Effector memory CD8-positive, alpha-beta T cell (primary cell): ENCODE measurements at places on chromosomes 7 and 10.

- no peak overlapping the region for H3K27ac ChIP-seq
- peaks cover 5% of the 10 kb centered on the region for H3K27me3 ChIP-seq
- DNase-seq, result no peak
- H3K4me3 ChIP-seq, result no peak overlapping the region
- H3K4me1 ChIP-seq, result no peaks in the 10 kb centered on the region
Observed at GRCh38 chr7:132066761-132067171, 509.5 kb downstream of the PLXNA4 start.

DNA sequence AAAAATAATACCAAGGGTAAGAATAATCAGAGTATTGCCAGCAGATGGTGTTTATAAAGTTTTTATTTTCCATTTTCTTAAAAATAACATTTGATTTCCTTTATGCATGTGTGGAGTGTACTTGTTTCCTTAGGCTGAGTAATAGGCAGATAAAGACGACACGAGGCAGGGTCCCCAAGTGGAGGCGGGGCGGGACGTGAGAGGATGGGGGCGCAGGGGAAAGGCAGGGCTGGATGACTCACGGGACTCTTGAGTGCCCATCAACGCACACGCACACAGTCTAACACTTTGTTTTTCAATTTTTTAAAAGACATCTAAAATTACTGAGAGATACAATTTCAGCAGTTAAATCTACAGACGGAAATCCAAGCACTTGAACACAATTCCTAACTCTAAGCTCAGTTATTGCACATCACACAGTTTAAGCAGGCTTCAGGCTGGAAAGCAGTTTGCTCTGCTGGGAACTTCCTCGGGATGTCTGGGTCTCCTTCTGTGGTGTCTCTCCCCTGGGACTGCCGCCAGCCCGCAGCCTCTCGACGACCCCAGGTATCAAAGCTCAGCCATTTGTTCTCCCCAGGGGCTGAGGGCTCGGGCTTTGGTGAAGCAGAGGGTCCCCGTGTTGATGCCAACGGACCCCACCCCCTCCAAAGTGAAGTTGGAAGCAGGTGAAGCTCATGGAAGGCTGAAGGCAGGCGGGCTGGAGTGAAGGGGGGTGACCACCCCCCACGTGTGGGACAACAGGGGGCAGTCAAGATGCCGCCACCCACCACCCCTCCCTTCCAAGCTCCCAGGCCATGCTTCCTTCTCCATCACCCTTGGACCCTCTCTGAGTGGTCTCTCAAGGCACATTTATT is 29.1 kb downstream of the SPOCK2 start:
- no peaks in the 10 kb centered on the region for H3K27me3 ChIP-seq
- DNase-seq, result no peak
- peaks cover 44% of the 10 kb centered on the region for H3K4me1 ChIP-seq
- H3K27ac ChIP-seq, result peak overlapping the region; percentile 81

- peaks cover 18% of the 10 kb centered on the region for H3K4me1 ChIP-seq
- peak overlapping the region; percentile 39 for H3K4me3 ChIP-seq
- peaks cover 28% of the 10 kb centered on the region for H3K36me3 ChIP-seq
Observed at GRCh38 chr7:6435486-6436384, 12.0 kb downstream of the DAGLB start.

DNA sequence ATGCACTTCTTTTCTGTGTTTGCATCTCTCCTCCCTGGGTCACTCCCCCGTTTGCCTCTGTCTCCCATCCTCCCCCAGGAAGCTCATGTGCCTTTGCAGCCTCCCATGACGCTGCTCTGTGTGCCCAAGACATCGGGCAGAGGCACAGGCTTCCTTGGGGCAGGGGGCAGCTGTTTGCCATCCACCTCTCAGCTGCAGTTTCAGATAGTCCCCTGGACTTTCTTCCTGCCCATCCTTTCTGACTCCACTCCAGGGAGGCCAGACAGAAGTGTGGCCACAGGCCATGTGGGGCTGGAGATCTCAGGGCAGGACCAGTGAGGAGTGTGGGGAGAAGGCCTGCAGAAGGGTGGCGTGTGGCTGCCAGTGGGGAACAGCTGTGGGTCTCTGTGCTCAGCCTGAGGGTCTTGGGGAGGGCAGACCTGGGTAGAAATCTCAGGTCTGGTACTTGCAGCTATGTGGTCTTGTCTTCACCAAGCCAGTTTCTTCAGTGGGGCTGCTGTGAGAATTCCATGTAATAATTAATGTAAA is 10.6 kb upstream of the SAMD8 start:
- H3K4me3 ChIP-seq, result no peak overlapping the region
- peaks cover 6% of the 10 kb centered on the region for H3K36me3 ChIP-seq
- H3K27ac ChIP-seq, result no peak overlapping the region
- no peaks in the 10 kb centered on the region for H3K27me3 ChIP-seq
- no peak for DNase-seq
- no peaks in the 10 kb centered on the region for H3K4me1 ChIP-seq

- no peaks in the 10 kb centered on the region for H3K4me1 ChIP-seq
- H3K4me3 ChIP-seq, result no peak overlapping the region
- no peak overlapping the region for H3K27ac ChIP-seq
- no peak for DNase-seq
- peaks cover 8% of the 10 kb centered on the region for H3K27me3 ChIP-seq
Observed at GRCh38 chr7:28629216-28629842, 217.0 kb downstream of the CREB5 start.

- peaks cover 6% of the 10 kb centered on the region for H3K4me1 ChIP-seq
- H3K27me3 ChIP-seq, result no peaks in the 10 kb centered on the region
- no peak overlapping the region for H3K27ac ChIP-seq
- H3K4me3 ChIP-seq, result no peak overlapping the region
- no peak for DNase-seq
Observed at GRCh38 chr7:2192831-2193534, 39.8 kb downstream of the MAD1L1 start.

DNA sequence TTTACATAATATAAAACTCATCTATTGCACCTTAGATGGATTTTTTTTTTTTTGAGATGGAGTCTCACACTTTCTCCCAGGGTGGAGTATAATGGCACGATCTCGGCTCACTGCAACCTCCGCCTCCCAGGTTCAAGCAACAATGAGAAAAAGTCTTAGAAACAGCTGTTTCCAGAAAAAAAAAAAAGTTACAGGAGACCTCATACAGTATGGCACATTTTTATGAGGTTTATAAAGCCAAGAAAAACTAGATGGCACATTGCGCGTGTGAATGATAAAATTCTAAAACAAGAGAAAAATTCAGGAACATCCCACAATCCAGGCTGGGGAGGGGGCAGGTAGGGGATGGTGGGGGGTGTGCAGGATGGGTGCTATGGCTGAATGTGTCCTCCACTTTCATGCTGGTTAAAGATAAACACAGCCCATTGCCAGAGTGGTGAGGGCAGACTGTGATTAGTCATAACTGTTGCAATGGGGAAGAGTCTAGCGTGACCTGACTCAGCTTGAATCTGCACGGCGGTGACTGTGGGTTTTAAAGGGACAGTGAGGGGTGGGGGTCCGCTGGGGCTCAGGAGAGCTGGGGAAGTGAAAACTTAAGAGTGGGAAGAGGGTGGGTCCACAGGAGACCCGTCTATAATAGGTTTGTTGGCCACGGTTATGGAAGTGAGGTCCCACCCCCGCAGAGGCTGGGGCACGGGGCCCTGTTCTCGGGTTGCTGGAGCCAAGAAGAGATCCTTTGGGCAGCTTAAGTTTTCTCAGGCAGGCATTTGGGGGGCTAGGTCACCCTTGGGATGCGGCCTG is 11.9 kb upstream of the LRRC27 start:
- H3K36me3 ChIP-seq, result no peaks in the 10 kb centered on the region
- H3K4me1 ChIP-seq, result no peaks in the 10 kb centered on the region
- H3K27ac ChIP-seq, result no peak overlapping the region

- no peaks in the 10 kb centered on the region for H3K36me3 ChIP-seq
- no peaks in the 10 kb centered on the region for H3K4me1 ChIP-seq
- no peak for DNase-seq
- H3K4me3 ChIP-seq, result no peak overlapping the region
- H3K27me3 ChIP-seq, result peaks cover 38% of the 10 kb centered on the region
Observed at GRCh38 chr10:123906296-123906695, 14.7 kb upstream of the CPXM2 start.

DNA sequence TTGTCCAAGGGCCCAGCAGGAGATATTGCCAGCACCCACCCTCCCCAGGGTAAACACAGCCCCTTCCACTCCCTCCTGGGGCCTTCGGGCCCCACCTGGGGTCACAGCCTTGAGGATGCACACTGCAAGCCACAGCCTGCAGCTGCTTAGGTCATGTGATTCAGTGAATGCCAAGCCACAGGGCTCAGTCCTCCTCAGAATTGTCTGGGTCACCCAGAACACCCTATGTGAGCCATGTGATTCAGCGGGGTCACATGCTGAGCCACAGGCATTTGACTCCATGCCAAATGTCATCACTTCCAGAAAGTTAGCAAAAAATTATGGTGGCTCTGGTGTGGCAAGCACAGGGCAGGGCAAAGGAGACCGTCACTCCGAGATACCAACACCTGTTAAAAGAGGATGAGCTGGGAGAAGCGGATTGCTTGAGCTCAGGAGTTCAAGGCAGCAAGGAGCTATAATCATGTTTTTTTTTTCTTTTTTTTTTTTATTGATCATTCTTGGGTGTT is 17.2 kb upstream of the PSAP start:
- H3K36me3 ChIP-seq, result no peaks in the 10 kb centered on the region
- no peaks in the 10 kb centered on the region for H3K4me1 ChIP-seq
- DNase-seq, result no peak
- H3K27me3 ChIP-seq, result no peaks in the 10 kb centered on the region
- H3K4me3 ChIP-seq, result no peak overlapping the region

DNA sequence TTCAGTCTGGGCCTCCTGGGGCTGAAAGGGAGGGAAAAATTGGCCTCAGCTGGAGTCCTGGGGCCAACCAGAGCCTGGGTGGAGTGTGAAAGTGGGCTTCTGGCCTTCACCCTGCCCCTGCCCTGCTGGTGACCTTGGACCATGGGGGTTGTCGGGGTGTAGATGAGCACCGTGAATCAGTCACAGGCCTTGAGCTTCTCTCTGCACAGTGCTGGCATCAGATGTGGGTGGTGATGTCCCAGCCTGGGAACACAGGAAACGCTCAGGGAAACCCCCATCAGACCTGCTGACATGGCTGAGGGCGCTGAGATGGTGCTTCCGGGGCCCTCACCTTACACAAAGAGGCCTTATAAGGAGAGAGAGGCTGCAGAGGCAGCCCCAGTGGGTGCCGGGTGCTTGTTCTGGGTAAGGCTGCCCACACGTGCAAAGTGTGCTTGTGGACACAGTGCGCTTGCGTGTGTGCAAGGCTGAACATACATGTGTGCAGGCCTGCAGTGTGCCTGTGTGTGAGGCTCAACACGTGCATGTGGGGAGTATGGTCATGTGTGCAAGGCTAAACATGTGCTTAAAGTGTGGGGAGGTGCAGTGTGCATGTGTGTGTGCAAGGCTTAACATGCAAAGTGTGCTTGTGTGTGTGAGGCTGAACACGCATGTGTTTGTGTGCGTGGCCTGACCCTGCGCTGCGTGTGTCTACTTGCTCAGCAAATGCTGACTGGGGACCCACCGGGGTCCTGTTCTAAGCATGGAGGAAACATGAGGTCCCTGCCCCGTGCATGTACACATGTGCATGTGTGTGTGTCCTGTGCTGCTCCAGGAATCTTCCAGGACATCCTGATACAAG is 6.5 kb downstream of the ARPC1B start:
- peak overlapping the region; percentile 84 for H3K4me3 ChIP-seq
- peaks cover 60% of the 10 kb centered on the region for H3K4me1 ChIP-seq
- no peaks in the 10 kb centered on the region for H3K27me3 ChIP-seq
- peaks cover 72% of the 10 kb centered on the region for H3K36me3 ChIP-seq
- H3K27ac ChIP-seq, result peak overlapping the region; percentile 98

DNA sequence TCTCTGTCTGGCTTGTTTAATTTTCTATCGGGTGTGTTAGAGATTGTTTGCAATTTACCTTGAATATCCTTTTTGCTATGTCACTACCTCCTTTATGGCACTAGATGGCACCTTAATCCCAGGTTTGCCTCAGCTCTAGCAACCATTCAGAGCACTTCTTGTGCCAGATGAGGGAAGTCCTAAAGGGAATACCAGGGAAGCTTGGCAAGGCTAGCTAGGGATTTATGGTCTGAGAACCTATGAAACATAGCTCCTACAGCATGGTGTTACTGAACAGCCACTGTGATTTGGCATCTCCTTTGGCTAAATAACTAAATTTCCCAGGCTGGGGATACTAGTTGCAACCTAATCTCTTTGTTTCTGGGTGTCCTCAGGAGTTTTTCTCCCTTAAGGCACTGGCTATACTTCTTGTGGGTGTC is 69.0 kb upstream of the VOPP1 start:
- no peak overlapping the region for H3K27ac ChIP-seq
- peak overlapping the region; percentile 60 for H3K4me3 ChIP-seq
- no peaks in the 10 kb centered on the region for H3K27me3 ChIP-seq
- H3K36me3 ChIP-seq, result no peaks in the 10 kb centered on the region
- peak; percentile 28 for DNase-seq
